ENCODE measurements at places on chromosomes 2 and 18. TPM values are rescaled to one million over a fixed set of nuclear protein-coding genes. Genes with fewer than 3 reads are reported as not detected.

The RBM43 gene
- total RNA-seq = 17.8 TPM

The SUCLG1 gene
- 56.2 TPM for total RNA-seq

The ALPG gene
- 1.2 TPM for total RNA-seq

The GAREM1 gene
- total RNA-seq = 13.7 TPM

The SFTPB gene
- 6,615 TPM for total RNA-seq

The LIMS4 gene
- 3.2 TPM for total RNA-seq

The QPCT gene
- total RNA-seq = 5.8 TPM

The REG3A gene
- not detected for total RNA-seq

The SCN3A gene
- total RNA-seq = 0.71 TPM

The IL1R2 gene
- total RNA-seq = 119 TPM

The LRP1B gene
- total RNA-seq = 0.28 TPM

The RGPD4 gene
- 0.15 TPM for total RNA-seq

The ANKRD30B gene
- total RNA-seq = not detected

The SMARCAL1 gene
- 28.6 TPM for total RNA-seq

The ALKAL2 gene
- 20.7 TPM for total RNA-seq

The XRCC5 gene
- 200 TPM for total RNA-seq

The TSHZ1 gene
- 19.9 TPM for total RNA-seq

The ALLC gene
- not detected for total RNA-seq

The FSHR gene
- not detected for total RNA-seq

The FEV gene
- total RNA-seq = not detected

The UBE2E3 gene
- 44.1 TPM for total RNA-seq

The ANO7 gene
- 0.98 TPM for total RNA-seq

The PELI1 gene
- total RNA-seq = 45.3 TPM

The MC4R gene
- not detected for total RNA-seq

The PLA2R1 gene
- 13.5 TPM for total RNA-seq

The GALNT13 gene
- total RNA-seq = 1.4 TPM

The DCTN1 gene
- total RNA-seq = 98.4 TPM

The ARHGAP28 gene
- total RNA-seq = 123 TPM

The COL4A3 gene
- total RNA-seq = 21.1 TPM

The CACNB4 gene
- total RNA-seq = 10.9 TPM

The AAMP gene
- total RNA-seq = 193 TPM

The TGFA gene
- 1.9 TPM for total RNA-seq

The DNER gene
- total RNA-seq = 5.8 TPM

The UGT1A3 gene
- not detected for total RNA-seq

The RTP5 gene
- total RNA-seq = not detected

The CDCA7 gene
- 2.4 TPM for total RNA-seq

The NCKAP5 gene
- 20.2 TPM for total RNA-seq

The ANKRD53 gene
- total RNA-seq = 0.82 TPM

The PDIA6 gene
- 129 TPM for total RNA-seq

The RIT2 gene
- total RNA-seq = not detected

The COL3A1 gene
- total RNA-seq = 528 TPM

The ABCG8 gene
- not detected for total RNA-seq

The CHRNG gene
- not detected for total RNA-seq

The FAM110C gene
- 3.0 TPM for total RNA-seq

The SPP2 gene
- total RNA-seq = not detected

The TWSG1 gene
- total RNA-seq = 55.8 TPM

The MCM6 gene
- total RNA-seq = 15.6 TPM

The LRRTM1 gene
- total RNA-seq = 0.77 TPM

The IL18RAP gene
- 1.00 TPM for total RNA-seq

The RFTN2 gene
- total RNA-seq = 3.2 TPM

The TWIST2 gene
- 12.5 TPM for total RNA-seq

The ADRA2B gene
- 0.88 TPM for total RNA-seq

The OTOF gene
- 0.09 TPM for total RNA-seq

Data from lung (tissue), 17 donors.